ENCODE measurements at places on chromosomes 1 and 21.

- no peak for DNase-seq
Observed at GRCh38 chr1:43152866-43153265, 19.2 kb downstream of the EBNA1BP2 start.

DNA sequence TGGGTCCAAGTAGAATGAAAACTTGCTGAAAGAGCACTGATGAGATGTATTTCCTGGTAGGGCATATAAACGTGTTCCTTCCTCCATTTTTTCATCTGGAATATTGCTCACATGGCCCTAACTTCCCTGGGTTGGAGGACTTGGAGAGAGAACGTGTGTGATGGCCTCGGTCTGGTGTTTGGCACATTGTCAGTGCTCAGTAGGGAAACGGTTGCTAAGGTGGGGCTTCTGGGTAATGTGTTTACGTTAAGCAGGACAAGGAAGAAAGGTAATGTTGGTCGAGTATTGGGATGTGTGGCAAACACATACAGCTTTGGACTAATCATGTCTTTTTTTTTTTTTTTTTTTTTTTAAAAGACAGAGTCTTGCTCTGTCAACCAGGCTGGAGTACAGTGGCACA, 6.2 kb downstream of the TTF2 start:
- no peak for DNase-seq

GRCh38 chr1:76933847-76934815, 66.9 kb downstream of the ST6GALNAC5 start:
- no peak for DNase-seq

DNA sequence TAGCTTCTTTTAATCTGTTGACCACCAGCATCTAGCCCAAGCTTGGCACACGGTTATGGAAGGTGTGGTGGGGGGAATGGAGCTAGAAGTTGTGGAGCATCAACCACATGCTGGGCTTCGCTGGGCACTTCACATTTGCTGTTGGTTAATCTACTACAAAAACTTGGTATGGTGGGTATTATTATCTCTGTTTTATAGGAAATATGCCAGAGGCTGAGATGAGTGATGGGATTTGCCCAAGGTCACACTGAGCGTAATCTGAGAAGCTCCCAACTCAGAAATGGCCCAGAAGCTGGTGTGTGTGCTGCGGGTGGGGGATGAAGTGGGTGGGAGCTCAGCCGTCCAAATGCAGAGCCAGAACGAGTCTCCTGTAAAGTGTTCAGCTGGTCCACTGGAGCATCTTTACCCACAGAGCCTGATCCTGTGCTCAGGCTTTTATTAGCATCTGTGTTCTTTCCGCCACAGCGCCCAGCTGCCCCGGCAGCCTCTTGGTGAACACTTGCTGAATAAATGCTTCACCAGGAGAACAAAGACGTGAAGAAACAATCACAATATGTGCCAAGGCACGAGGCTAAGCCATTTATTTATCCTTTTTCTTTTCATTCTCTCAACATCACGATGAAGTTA, 98.6 kb upstream of the JUN start:
- DNase-seq = no peak

DNA sequence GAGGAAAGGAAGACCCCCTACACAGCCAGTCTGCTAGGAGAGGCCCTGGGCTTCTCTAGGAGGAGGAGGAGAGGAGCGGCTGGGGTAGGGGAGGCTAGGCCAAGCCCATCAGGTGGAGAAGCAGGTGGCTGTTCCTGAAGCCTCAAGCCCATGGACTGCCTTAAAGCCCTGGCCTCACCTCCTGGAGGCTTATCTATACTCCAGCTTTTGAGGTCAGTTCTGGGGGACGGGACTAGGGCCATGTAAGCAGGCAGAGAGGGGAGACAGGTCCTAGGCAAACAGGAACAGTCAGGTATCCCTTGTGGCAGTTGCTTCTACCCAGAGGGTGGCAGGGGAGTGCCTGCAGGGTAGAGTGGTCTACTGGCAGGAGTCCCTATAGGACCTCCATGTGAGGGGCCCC, 40.6 kb downstream of the KCNC4 start:
- no peak for DNase-seq

DNA sequence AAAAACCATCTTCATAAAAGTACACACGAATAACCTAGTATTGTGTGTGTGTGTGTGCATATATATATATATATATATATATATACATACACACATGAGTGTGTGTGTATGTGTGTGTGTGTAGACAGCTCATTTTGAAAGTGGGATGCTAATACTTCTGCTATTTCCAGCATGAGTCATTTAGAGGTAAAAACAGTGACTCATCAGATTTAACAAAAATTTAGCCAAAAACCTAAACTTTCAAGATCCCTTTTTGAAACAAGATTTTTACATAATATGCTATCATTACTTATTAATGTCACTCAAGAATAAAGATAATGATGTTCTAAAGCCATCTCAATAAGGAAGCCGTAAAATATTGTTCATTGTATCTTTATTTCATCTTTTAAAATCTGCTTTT, 35.6 kb upstream of the ADGRL4 start:
- no peak for DNase-seq

GRCh38 chr1:94301186-94301585, 63.8 kb upstream of the ARHGAP29 start:
- no peak for DNase-seq

GRCh38 chr1:203325026-203325417, 19.7 kb downstream of the BTG2 start:
- DNase-seq = no peak

- DNase-seq = no peak
Observed at GRCh38 chr1:210600421-210601159, 271.9 kb downstream of the HHAT start.

DNA sequence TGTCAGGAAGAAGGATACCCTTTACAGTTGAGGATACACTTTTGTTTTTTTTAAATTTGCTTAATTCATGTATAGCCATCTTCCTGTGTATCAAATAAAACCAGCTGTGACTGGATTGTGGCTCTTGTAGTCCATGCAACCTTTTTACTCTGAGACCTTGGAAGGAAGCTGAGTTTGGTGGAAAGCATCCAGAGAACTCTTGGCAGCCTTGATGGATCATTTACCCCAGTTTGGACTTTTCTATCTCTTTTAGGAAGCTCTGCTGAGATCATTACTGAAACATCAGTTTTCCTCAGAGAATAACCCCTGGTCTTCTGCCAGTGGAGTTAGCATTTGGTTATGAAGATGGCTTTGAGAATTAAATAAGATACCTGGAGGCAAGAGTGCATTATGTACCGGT, 21.2 kb upstream of the APOBEC4 start:
- no peak for DNase-seq

- DNase-seq = no peak
Observed at GRCh38 chr1:17441993-17442357, 2.5 kb upstream of the RCC2 start.

DNA sequence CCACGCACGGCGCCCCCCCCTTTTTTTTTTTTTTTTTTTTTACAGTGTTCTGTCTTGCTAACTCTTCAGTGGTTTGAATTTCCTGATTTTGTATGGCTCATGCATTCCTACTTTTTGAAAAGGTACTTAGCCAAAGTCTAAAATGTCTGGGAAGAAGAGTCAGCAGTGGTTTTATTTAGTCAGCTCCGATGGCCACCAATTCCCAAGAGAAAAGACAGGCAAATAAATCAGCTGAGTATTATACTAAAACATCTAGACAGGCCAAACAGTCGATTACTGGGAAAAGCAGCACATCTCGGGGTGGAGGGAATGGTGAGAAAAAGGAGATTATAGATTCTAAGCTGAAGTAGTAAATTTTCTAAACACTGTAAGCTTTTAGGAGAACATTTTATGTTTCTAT, 192.5 kb upstream of the ZRANB2 start:
- DNase-seq = no peak

DNA sequence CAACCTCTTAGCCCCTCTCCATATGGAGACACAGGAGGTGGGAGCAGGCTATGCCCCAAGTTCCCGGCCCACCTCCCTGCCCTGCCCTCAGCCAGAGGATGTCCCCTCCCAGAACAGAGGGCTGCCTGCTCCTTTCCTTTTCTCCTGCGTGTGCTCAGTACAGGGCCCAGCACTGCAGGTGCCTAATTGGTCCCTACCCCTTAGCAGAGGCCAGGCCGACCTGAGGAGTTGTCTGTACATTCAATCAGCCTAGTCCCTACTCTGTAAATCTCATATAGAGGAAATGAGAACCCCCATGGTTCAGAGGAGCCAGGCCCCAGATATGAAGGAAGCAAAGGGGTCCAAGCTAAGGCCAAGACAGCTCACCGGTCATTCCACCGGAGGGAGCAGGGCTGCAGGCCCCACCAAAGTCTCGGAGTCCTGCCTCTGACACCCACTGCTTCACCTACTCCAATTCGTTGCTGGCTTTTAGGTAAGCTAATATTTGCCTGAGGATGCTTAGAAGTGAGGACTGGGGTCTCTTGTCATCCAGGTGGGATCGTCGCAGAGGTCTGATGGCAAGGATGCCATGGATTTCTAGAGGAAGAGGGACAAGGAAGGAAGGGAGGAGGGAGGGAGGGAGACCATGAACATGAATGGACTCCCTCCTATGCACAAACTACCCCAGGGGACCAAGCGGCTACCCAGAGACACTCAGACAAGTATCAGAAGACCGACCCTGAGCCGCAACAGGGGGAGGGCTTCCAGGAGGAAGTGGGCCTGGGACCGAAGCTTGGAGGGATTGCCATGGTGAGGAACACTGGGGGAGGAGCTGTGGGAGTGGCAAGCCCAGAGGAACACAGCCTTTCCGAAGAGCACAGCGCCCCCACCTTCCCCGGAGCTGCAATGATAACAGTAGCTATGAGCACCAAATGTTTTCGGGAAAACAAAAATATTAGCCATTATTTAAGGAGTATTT, 30.4 kb upstream of the FOXO6 start:
- no peak for DNase-seq

DNA sequence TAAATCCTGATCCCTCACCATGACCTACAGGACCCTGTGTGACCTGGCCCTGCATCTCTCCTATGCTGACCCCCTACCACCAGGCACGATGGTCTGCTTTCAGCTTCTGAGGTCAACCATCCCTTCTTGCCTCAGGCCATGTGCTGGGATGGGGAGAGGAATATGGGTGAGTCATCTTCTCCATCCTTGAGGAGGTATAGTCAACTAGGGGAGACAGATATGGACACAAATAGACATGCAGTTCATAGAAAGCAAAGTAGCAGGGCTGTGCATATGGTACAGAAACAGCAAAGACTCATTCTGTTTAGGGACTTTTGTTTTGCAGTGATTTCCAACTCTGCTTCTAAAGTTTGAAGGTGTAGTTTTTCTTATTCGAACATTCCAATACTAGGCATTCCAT, 250.8 kb upstream of the FGGY start:
- DNase-seq = no peak

DNA sequence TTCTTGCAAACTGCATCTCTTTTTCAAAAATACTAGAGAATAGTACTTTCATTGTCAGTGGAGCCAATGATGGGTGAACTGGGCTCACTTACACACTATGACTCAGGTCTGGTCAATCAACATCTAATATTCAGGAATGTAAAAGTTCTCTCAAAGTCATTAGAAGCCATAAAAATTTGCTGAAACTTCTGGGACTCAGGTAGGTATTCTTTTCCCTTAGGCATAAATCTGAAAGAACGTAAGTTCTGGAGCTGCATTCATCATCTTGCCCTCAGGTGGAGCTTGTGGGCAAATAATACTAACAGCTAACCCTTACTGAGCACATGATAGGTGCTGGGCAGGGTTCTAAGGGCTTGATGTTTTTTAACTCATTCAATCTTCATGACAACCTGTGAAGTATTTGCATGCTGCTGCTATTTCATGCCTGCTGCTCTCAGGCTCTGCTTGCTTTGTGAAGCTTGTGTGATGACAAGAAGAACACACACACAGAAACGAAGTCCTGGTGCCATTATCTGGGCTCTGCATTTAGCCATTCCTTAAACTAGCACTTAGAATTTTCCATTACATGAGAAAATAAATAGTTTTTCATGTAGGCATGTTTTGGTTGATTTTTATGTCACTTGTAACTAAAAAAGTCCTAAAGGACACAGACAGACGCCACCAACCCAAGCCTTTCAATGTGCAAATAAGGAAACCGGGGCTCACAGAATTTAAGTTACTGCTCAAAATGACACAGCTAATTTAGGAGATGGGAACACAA, 394.2 kb upstream of the LYPLAL1 start:
- DNase-seq = no peak

DNA sequence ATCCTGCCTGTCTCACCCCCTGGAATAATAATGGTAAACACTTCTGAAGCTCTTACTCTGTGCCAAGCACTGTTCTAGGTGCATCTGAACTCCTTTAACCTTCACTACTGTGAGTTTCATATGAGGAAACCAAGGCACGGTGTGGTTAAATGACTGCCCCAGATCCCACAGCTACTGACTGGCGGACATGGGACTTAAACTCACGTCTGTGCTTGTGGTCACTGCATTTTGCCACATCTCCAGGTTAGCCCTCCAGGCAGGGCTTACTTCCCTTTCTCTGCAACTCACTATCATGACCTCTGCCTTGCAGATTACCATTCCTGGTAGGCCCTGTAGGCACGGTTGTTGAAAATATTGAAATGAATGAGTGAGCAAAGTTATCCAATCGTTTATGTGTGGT, 83.4 kb downstream of the ADSS2 start:
- no peak for DNase-seq

DNA sequence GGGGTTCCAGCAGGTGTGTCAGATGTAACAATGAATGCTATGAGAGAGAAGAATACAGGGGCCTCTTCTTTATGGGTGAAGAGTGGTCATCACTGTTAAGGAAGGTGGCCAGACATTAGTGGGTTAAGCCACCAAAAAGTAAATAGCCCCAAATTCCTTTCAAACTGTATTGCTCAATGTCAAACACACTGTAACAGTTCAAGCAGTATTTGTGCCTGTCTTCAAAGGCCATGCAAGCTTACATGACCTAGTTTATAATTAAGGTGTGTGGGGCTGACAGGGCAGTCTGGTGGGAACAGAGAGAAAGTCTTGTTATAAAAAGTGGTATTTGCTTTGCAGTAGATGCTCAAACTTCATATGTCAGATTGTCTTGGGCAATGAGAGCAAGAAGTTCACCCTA, 18.5 kb downstream of the CHIT1 start:
- no peak for DNase-seq

DNA sequence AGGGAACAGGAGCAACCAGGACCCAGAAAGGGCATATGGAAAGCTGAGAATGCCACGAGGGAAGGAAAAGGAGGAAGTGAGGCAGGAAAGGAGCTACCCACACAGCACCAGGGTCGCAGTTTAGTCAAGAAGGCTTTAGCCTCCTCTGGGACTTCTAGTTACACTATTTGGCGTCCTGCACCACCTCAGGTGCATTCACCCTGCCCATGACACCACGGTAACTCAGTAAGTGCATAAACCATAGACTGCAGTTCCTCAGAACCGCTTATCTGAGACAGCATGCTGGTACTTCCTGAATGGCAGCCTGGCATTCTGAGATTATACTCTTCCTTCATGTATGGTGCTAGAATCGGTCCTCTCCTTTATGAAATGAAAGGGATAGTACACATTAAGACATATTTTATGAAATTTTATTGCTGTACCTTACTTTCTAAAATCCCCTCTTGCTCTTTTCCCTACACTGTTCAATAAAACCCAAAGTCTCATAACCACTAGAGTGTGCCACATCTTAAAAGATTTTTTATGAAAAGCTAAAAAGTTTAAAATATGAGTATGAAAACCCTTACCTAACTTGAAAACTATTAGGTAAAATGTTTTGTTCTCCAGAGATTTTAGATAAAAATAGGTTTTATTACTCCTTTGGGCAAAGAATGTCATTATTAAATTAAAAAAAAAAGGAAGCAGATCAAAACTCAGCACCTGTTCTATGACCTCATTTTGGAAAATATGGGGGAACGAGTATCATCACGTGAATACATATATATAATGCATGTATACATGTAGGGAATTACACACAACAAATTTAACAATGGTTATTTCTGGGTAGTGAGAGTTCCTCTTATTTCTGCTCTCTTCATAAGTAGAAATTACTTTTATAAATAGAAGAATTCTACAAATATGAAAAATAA, 67.3 kb downstream of the VAV3 start:
- no peak for DNase-seq
